Astrocyte of the spinal cord (primary cell): ENCODE measurements at places on chromosomes 7 and 10.
A peak's percentile ranks its signal among the peaks of the same experiment; 100 is the strongest.

GRCh38 chr10:28199941-28200340, 102.9 kb downstream of the MPP7 start:
- no peak for DNase-seq

DNA sequence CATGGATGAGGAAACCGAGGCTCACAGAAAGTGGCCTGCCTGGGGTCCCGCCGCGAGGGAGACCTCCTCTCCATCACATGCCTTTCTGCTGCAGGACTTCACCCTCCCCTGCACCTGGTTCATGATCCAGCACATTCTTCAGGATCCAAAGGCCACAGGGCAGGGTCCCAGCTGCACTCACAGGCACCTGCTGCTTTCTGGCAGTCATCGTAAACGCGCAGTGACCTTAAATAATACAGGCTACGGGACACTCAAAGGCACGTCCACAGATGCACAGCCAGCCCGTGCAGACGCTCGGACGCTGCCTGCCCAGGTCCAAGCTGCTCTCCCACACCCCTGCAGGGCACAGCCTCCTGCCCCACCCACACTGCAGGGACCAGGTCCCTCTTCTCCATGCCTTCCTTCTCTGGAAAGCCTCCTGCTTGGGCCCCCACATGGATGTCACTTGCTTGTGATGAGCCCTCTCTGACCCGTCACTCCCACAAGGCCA, 49.9 kb downstream of the CALML3 start:
- no peak for DNase-seq

- no peak for DNase-seq
Observed at GRCh38 chr10:80660736-80661135, 123.0 kb downstream of the SH2D4B start.

- DNase-seq, result no peak
Observed at GRCh38 chr10:49426490-49427360, 30.8 kb upstream of the DRGX start.

- peak; percentile 97 for DNase-seq
Observed at GRCh38 chr10:102782673-102783551, 39.2 kb downstream of the WBP1L start.

GRCh38 chr10:91683975-91684374, 51.1 kb upstream of the PPP1R3C start:
- peak; percentile 59 for DNase-seq

DNA sequence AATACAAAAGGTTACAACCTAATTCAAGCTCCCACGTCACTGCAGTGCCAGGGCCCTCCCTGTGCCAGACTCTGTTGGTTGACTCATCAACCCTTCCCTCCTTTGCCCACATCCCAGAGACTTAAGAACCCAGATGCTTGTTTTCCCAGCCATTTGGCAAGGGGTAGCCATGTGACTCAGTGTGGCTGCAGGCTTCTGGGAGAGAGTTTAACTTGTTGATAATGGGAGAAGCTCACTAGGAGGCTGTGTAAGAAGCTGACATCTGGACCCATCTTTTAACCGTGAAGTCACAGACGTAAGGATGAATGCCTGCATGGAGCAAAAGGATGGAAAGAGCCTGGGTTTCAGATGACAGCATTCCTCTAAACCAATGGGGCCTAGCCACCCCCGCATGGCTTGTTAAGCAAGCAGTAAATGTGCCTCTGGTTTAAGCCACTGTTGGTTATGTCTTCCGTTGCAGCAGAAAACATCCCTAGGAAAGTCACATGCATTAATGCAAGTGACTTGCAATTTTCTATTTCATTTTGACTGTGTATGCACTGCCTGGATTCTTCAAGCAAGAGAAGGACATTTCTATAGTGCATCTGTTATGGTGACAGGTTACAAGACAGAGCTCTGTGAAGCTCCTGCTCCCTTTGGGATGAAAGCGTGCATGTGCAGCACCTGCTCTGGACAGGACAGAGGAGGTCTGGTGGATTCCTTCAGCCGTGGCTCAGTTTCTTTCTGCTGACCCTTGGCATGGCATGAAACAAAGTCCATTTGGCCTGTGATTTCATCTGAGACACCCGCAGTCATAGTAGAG, 57.5 kb upstream of the CREB5 start:
- DNase-seq, result peak; percentile 95

DNA sequence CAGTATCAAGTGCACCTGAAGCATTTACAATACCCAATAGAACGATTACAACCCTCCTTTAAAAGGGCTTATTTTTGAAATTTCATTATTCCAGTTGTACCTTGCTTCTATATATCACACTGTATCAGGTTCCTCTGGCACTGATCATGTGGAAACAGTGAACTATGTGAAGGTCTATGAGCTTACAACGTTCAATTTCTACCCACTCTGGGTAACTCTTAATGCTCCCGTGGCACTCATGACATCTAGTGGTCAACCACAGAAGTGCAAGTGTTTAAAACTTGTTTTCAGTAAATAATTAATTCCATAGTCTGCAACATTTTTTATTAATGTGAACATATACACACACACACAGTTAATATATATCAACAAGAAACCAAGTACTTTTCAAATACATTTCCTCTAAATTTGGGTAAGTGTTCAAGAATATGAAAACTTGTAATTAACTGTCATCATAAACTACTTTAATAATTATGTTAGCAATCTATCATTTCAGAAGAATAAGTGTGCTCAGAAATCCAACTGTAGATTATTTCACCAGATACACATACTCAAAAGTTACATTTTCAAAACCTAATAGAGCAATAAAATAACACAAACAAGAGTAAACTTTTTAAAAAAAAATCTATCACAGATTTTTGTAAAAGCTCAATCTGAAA, 61.0 kb downstream of the MPP7 start:
- peak; percentile 71 for DNase-seq

DNA sequence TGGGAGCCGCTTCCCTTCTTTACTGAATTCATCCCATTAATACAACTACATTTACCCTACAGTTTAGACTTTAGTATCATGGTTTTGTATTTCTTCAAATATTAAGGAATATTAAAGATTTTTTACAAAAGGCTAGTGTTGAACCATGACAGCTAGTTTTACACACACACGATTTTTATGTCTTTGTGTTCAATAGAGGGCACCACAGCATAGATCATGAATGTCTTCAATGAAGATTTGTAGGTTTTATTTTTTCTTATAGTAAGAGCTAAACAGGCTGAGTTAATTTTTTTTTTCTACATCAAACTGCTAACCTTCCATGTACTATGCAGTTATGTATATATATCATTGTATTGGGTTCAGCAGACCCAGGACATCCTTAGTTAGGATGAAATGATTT, 76.9 kb downstream of the SNX10 start:
- DNase-seq, result peak; percentile 12

DNA sequence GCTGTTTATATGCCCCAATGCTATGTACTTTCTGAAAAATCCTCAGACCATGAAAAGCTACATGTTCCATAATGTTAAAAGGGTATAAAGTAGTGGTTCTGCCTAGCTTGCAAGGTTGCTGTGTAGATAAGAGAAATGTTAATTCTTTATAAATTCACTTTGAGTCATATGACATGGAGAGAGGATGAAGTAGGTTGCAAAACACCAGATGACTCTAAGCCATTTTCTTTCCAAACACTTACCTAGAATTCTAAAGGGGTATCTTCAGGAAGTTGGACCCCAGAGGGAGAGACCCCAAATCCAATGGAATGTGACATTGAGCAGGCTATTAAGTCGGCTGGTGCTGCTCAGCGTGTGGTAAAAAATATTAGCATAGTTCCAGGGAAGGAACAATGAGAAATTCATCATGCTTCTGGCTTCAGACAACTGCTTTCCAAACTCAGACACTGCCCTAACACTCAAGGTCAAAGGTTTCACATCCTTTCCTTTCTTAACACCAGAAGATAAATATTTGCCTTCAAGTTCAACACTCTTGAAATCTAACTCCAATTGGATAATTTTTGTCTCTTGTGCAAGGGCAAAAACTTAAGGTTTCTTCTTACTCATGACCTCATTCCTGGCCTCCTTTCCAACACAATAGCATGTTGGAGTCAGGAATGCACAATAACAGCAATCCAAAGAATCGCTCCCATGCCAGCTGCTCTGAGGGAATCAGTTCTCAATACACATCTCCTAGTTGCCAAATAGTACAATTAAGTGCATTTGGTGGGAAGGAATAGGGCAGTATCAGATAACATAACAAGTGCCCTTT, 100.7 kb upstream of the AFAP1L2 start:
- peak; percentile 87 for DNase-seq

GRCh38 chr10:114911052-114911711, 26.8 kb upstream of the TRUB1 start:
- no peak for DNase-seq

DNA sequence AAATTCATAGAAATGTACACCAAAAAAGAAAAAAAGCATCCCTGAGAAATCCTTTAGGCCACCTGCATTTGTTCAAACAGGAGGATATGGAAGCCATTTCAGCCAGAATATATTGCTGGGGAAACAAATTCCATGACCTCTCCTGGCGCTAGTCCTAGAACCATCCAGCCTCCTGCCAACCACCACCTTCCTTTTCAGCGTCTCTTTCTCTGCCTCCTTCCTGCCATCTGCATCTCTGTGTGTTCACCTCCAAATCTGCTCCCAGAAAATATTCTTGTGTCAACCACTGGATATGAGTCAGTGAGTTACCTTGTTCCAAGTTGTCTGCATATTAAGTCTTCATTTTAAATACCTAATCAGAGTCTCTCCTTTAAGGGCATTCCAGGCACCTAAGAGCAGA, 50.6 kb upstream of the NPY start:
- DNase-seq, result no peak

- peak; percentile 54 for DNase-seq
Observed at GRCh38 chr7:4144811-4145510, 537.1 kb upstream of the FOXK1 start.

DNA sequence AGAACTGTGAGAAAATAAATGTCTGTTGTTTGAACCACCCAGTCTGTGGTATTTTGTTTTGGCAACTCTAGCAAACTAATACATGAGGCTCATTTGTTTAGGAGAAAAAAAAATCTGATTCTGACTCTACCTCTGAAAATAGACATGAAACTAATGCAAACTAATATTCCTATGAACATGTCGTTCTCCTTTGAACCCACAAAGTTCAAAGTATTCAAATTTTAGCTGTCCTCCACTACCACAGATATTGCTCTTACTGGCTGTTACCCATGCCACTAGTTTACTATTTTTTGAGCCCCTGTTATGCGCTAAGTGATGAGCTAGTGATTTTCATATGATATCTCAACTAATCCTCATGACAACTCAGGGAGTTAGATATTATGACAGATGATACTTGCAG, 58.8 kb upstream of the ZNF804B start:
- no peak for DNase-seq

DNA sequence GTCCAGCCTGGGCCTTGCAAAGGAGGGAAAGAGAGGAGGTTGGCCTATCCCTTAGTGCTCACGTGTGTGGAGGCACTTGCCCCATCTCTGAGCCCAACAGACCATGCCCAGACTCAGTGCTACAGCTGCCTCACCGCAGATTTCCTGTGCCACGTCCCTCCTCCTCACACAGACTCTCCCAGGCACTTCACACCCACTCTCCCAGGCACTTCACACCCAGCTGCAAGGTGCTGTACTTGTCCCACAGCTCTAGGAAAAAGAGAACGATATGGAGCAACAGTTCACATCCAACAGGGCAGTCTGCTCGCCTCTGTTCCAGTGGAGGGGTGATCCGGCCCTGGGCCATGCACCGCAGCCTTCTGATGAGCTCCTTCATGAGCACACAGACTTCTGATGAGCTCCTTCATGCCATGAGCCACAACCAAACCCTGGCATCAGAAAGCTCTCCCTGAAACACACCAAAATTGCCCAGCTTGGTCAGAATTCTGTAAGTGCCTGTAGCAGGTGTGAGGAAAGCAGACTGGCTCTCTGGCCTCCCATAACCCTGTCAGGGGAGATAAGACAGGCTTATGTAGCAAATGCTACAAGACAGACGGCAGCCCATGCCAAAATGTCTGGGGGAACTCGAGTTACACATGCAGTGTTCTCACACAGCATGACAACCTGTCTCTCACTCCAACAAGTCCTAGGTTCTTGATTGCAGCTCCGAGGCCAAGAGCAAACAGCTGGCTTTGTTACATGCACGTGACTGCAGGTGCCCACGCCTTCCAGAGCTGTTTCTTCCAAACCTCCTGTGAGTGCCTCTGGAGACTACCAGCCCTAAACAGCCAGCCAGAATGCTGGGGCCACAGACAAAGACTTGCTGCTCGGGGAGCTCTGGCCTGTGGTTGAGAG, 348.5 kb downstream of the GRID1 start:
- DNase-seq, result no peak

DNA sequence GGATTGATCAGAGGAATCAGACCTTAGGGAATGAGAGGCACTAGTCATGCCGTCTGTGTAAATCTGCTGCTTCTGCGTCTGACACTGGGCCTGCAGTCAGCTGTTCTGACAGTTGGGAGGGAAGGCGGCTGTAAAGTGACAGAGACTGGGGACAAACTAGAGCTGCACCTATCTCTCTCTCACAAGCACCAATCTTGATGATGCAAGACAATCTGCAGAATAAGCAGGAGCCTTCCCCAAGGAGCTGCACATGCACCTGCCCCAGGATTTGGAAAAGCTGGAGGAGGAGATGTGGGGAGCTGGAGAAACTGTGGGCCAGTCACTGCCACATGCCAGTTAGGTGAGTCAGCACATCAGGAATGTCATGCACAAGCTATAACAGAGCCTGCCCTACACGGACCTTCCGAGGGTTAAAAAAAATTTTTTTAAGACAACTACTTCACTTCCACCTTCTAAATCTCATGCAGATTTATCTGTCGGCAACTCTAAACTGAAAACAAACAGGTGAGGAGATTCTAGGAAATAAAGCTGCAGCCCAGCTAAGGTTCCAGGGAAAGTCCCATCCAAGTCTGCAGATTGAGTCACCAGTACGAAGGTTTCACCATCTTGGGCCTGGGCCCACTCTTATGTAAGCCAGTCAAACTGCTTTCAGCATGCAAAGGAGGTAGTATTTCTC, 39.2 kb downstream of the ENO4 start:
- DNase-seq, result peak; percentile 81

DNA sequence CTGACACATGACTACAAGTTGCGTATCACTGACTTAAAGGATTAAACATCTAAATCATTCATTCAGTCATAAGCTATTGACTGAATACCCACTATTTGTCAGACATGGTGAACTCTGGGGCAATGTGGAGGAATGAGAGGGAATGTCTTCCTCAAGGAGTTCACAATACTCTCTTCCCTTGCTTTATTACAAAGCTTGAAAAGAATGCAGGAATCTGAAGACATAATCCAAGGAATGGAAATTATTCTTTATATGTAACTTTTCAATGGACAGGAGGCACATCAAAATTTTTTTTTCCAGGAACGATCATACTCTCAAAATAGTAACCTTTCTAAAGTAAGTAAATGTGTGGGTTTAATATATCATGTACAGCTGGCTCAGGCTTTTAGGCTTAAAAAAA, 111.9 kb downstream of the ATXN7L1 start:
- DNase-seq, result no peak

DNA sequence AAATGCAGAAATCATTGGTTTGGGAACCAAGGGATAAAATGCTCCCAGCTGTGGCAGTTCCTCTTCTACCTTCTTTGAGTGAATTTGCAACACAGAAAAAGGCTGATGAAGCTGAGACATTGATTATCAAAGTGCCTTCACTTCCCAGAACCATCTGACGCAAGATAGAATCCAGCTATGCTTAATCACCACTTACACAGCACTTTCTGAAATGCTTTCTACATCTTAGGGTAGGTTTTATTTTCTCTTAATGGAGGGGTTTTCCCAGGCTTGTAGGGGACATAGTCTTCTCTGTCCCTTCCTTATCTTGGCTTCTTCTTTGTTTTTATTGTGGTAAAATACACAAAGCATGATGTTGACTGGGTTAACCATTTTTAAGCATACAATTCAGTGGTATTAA, 332.6 kb upstream of the ZNF32 start:
- no peak for DNase-seq

GRCh38 chr10:49353895-49354566, 41.9 kb downstream of the DRGX start:
- no peak for DNase-seq

GRCh38 chr10:61900829-61901792, at the start of gene ARID5B:
Gene ARID5B (plus strand): TSS chr10:61901699. CDS start chr10:61901710, 11 bp downstream.
- peak; percentile 75 for DNase-seq
